Cardiac fibroblast (primary cell): ENCODE measurements at places on chromosomes 5 and 9.

DNA sequence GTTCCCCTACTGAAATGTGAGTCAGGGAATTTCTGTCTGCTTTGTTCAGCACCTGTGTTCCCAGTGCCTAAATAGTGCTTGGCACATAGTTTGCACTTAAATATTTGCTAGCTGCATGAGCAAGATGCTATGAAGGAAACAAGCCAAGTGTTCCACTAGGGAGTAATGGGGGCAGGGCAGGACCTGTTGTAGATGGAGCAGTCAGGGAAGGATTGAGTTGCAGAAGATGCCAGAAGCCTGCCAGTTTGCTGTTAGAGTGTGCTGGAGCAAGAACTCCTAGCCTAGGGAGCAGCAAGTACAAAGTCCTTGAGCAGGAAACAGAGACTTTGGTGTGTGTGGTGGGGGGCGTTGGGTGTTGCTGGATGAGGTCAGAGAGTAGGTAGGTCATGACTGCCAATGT, 87.5 kb downstream of the DAB2IP start:
- peak; percentile 44 for DNase-seq

- no peak for DNase-seq
Observed at GRCh38 chr9:91207397-91207728, 154.4 kb downstream of the AUH start.

DNA sequence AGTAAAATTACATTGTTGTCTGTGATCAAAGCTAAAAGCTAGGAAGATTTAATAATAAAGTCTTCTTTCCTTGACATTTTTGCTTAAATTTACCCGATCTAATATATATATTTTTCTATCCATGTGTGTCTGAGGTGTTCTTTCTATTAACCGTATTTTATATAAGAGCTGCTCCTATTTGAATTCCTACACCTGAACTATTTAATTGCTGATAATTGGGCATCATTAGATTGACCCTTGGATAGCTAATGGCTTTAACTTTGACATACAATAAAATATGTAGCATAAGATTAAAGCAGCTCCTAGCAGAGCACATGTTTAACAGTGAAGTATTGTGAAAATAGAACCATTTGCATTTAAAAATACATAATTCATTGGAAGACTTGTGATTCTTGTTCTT, 792.7 kb downstream of the MAT2B start:
- no peak for DNase-seq

DNA sequence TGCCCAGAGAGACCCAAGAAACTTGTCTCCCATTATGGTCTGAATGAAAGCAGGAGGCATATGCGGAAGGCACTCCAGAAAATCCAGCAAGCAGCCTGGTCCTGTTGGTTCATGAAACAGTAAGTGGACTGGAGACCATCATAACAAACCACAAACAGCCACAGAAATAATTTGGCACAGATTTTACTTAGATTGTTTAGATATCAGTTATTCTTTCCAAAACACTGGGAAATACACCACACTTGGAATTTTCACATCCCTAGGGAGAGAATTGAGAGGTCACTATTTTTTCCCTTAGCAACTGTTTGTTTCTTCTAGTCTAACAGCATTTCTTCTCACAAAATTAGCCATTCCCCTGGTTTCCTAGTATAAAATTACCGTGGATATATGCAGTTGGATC, 300.8 kb downstream of the OSTF1 start:
- DNase-seq = no peak

GRCh38 chr5:14213813-14214585, 70.9 kb downstream of the TRIO start:
- no peak for DNase-seq

GRCh38 chr9:106868565-106868964, 5.6 kb downstream of the ZNF462 start:
- DNase-seq = peak; percentile 47

- DNase-seq = peak; percentile 32
Observed at GRCh38 chr9:127614961-127615360, 2.9 kb downstream of the STXBP1 start.

DNA sequence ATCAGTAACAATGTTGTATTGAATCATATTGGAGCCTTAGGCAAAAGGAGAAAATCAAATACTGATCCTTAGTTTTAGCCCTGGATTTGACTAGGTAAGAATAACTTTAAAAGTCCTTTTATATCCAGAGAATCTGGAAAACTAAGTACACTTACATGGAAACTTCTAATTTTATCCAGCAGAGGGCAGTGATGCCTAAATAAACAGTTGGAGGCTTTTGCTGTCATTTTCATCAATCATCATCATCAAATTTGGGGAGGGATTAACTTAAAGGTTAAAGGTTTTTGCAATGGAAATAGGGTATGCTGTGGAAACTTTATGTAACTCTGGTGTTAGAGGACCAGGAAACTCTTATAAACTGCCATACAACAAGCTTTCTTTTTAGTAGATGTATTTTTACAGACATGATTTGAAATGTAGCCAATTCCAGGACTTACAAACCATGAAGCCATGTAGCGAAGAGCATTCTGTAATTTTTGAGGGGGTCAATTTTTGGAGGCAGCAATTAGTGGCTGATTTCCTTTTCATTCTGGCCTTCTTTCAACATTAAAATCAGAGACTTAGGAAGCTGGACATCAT, 112.7 kb downstream of the OSTF1 start:
- DNase-seq = peak; percentile 74

DNA sequence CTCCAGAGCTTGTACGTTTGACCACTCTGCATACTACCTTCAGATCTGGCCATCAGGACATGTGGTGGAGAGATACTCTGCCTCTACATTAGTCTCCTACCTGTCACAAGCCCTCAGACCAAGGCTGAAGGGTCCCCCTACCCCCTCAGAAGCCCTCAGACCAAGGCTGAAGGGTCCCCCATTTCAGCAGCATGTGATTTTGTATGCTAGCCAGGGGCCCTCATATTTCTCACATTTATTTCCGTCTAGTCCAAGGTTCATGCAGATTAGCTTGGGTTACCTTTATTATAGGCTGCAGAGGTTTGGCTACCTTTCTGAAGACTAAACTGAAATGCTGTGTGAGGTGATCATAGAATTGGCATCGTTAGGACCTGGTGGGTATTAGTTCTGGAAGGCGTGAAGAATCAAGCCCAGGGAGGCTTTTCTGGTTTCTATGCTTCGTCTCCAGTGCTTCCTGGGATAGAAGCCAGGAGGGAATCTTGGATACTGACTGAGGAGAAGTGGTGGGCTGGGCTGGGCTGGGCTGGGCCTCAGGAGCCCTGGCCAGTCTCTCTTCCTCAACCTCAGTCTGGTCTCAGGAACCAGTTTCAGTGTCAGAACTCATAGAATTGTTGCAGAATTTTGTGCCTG, 2.8 kb downstream of the SMIM32 start:
- no peak for DNase-seq

GRCh38 chr5:163339148-163339547, 98.2 kb upstream of the CCNG1 start:
- DNase-seq = peak; percentile 4

GRCh38 chr5:90386099-90386710, 23.4 kb downstream of the CETN3 start:
- DNase-seq = peak; percentile 36

DNA sequence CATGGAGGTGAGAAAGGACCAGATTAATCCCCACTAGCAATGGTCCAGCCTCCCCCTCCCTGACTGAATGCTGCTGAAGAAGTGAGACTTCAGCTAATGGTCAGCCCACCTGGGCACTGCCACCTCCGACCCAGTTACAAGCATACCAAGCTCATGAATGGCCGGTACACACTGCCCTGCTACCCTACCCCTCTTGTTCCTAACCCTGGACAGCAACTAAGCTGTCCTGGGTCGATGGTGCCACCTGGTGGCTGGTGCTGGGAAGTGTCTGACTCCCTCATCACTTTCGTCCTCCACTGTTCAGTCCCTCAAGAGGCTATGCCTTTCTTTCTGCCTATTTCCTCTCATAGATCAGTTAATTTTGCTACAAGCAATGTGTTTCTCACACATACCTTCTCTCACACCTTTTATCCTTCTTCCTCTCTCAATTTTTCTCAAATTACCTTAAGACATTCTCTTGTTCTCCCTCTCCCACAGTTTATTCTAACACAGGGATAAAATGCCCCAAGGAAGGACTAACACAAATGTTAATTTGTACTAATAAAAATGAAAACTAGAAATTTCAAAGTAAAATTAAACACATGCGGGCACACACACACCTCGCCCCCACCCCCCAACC, 42.4 kb downstream of the PAX5 start:
- DNase-seq = peak; percentile 10

- peak; percentile 31 for DNase-seq
Observed at GRCh38 chr5:102921341-102922044, 166.4 kb downstream of the PAM start.

DNA sequence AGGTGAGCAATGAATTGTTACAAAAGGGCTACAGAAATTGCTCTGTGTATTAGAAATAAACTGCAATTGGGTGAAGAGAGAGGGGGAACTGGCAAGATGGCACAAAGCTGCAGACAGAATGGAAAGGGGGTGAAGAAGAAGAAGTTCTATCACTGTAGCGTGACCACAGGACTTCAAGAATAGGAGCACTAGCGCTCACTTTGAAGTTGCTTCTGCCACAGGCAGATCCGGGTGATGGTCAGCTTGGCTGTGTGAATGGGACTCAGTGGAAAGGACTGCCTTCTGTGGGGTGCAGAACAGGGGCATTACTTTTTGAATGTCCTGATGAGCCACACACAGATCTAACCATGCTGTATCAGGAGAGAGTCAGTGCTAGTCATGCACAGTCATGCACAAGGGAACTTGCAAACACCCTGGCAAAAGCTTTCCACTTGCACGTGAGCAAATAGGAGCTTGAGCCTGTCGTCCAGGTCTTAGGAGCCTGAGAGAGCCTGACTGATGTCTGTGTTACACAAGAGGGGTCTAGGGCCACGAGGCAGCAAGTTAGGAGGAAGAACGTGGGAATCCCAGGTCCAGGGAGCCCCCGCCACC, 16.3 kb downstream of the IL5 start:
- no peak for DNase-seq

GRCh38 chr5:132388244-132389050, 18.9 kb downstream of the SLC22A5 start:
- peak; percentile 28 for DNase-seq

DNA sequence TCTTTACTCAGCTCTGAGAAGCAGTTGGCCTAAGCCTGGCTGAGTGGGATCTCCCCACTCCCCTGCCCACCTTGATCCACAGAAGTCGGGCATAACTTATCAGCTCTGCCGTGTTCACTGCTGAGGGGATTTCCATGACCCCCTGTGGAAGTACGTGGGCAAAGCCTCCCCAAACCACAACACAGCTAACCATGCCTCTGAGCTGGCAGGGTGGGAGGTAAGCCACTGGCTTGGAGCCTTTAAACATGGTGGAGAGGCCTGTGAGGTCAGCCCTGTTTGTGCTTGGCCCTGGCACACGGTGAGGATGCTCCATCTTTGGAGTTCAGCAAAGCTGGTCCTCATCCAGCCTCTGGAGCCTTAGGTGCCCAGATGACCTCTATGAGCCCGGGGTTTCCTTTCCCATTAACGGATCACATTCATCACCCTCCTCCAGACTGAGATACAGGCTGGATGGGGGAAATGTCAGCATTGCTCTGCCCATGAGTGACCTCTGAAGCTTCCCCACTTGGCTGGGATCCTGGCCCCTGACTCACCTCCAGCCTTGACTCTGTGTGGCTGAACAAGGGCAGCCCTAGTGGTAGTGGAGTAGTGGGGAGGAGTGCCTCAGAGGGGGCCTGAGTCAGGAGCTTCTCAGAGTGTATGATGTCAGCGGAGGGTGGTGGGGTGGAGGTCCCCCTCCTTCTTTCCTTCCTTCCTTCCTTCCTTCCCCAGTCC, 6.2 kb downstream of the PDLIM4 start:
- DNase-seq = peak; percentile 92

DNA sequence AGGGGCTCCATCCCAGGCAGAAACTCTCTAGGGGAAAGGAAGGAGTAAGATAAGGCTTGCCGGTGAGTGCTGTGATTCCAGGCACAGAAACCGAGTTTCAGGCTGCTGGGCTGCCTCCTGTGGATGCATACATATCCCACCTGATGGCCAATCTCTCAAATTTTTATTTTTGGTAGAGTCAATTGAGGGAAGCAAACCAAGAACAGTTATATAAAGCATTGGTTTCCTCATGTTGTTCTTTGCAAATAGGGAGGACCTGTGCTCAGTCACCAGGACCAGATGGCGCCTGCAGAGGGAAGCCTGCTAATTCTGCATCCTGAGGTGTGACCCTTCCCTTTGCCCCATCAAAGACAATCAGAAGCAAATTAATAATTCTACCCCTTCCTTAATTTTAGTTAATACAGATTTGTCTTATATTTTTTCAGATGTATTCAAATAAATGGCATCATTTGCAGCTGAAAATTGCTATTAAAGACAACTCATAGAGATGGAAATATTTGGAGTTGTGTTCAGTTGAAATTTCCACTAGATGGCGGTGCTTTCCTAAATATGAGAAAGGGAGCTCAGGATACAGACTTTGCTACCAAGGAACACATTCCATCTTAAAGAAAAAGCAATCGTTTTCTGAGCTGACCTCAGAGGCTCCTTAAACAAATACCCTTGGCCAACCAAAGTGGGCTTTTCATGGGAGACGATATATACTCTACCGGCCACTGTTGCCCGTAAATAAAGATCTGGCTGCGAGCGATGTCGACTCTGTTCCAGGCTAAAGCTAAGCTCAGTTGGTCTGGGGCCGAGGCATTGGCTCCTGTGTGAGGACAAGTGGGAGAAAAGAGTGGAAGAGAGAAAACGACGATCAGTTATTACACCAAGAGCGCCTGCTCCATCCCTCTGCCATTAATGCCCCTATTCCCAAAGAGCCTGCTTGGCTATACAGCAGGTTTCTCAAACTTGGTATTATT, 225.7 kb upstream of the KLF9 start:
- peak; percentile 81 for DNase-seq

- DNase-seq = peak; percentile 44
Observed at GRCh38 chr9:35996358-35996970, 38.5 kb upstream of the OR2S2 start.

DNA sequence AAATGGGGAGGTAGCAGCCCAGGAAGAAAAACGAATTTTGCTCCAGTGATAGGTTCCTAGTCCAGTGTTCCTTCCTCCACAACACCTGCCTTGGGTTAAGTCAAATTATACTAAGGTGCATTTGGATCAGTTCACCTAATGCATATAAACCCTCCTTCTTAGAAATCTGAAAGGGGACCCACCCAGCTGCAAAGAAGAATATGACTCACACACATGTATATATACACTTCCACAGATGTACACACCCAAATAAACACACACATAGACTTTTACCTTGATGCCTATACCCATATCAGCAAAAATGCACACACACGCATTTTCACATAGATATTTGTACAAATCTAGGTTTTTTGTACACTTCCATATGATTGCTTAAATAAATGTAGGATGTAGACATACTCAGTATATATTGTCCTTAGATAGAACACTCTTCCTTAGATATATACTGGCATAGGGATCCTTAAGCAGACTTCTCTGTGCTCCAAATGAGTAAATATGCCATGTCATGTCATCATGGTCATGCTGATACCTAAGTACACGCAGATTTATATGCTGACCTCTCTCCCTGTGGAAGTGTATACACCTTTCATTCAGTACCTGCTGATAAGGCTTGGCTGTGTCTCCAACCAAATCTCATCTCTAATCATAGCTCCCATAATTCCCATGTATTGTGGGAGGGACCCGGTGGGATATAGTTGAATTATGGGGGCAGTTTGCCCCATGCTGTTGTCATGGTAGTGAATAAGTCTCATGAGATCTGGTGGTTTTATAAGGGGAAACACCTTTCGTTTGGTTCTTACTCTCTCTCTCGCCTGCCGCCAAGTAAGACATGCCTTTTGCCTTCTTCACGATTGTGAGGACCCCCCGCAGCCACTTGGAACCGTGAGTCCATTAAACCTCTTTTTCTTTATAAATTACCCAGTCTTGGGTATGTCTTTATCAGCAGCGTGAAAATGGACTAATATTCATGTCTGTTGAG, 10.2 kb downstream of the ADRB2 start:
- no peak for DNase-seq

GRCh38 chr5:177509991-177510566, 453 bp upstream of the DOK3 start:
- no peak for DNase-seq

GRCh38 chr9:3758816-3759576, 233.2 kb upstream of the RFX3 start:
- DNase-seq = peak; percentile 12
